ENCODE measurements at places on chromosomes 13 and 19.

DNA sequence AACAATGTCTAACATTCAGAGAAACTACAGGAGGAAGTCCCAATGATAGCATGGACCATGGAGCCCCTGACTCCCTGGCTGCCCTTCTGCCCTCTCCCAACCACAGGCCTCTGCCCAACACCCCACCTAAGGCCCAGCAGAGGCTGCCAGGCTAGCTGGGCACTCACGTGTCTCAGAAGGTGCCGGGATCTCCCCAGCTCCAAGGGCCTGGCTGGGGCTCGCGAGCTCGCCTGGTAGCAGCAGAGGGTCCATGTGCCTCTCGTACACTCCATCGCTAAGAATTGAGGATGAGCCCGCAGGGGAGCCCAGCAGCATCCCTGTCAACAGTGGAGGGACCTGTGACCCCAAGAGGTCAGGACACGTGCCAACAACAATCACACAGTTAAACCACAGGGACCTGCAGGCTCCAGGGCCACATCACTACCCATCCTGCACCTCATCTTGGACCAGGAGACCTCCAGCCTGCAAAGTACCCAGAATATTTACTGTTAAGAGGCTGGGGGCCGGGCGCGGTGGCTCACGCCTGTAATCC, 9.4 kb downstream of the ZSCAN18 start:
- DNase-seq, result no peak

DNA sequence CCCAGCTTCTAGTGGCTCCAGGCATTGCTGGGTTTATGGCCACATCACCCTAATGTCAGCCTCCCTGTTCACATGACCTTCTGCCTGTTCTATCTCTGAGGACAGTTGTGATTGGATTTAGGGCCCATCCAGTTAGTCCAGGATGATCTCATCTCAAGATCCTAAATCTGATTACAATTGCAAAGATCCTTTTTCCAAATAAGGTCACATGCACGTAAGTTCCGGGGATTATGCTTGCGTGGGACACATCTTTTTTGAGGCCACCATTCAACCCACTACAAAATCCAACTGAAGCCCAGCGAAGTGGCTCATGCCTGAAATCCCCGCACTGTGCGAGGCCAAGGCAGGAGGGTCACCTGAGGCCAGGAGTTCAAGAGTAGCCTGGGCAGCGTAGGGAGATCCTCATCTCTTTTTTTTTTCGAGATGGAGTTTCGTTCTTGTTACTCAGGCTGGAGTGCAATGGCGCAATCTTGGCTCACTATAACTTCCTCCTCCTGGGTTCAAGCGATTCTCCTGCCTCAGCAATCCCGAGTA, 12.3 kb downstream of the PLD3 start:
- DNase-seq, result no peak

- DNase-seq, result no peak
Measured at GRCh38 chr19:33171222-33171795, 22.8 kb upstream of the LRP3 start.

DNA sequence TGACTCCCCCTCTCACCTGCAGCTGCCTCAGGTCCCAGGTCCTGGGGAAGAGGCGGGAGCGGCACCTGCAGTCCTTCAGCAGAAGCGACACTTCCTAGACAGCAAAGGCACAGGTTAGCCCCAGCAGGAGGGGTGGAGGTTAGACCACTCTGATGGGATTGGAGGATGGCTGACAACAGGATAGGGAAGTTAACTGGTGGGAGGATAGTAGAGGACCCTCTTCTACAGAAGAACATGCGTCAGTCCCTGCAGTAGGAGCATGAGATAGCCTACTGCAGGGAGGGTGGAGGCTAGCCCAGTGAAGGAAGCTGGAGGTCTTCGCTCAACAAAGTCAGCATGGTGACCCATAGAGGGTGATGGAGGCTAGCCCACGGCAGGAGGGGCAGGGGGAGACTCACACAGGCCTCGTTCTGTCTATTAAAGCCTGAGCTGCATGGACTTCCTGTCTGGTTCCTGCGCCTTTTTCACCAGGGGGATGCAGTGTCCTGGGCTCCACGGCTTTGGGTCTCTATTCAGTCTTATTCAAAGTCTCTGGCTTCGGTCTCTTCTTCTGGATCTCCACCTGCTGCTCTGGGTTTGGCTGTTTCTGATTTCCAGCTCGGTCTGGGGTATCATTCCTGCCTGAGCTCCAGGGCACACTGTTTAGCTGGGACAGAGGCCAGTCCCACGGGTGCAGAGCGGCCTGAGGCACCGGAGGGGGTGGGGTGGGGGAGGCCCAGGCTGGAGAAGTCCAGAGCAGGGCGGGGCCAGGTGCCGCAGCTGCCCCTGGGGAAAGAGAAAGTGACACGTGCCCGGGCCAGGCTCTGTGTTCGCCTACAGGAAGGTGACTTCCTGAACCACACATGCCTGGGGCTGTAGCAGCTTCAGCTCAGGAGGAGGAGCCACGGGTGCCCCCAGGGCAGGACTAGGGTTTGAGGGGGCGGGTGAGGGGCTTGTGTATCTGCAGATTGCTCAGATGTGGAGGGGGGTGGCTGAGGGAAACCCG, 7.3 kb downstream of the IFNL3 start:
- no peak for DNase-seq

DNA sequence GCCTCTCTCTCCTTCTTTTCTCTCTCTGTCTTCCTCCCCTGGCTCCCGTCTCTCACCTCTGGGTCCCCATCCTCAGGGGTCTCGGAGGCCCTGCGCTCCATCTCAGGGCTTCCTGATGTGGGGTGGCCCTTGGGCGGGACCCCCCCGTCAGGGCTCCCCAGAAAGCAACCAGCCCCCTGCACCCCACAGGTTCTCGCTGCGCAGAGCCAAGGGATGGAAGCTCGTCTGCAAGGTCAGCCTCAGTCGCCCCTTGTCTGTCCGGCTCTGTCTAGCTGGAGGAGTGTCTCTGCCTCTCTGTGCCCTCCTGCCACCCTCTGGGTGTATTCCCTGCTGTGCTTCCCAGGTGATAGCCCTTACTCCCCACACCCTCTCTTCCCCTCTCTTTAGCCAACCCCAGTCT, at the start of gene SBK3:
Gene SBK3, minus strand, starts transcription at position 101 of the 400 bp plus-strand sequence. Its CDS starts 0 bp downstream, at position 101.
- no peak for DNase-seq

- no peak for DNase-seq
Measured at GRCh38 chr19:3046698-3047495, 15.4 kb downstream of the TLE5 start.

Data from T-cell (primary cell).